ENCODE measurements at places on chromosomes 13 and 19.

- DNase-seq = no peak
- H3K4me1 ChIP-seq = peaks cover 3% of the 10 kb centered on the region
- H3K27ac ChIP-seq = no peak overlapping the region
- H3K4me3 ChIP-seq = no peak overlapping the region
- peaks cover 8% of the 10 kb centered on the region for H3K27me3 ChIP-seq
Observed at GRCh38 chr13:20144141-20144850, 16.6 kb downstream of the GJA3 start.

DNA sequence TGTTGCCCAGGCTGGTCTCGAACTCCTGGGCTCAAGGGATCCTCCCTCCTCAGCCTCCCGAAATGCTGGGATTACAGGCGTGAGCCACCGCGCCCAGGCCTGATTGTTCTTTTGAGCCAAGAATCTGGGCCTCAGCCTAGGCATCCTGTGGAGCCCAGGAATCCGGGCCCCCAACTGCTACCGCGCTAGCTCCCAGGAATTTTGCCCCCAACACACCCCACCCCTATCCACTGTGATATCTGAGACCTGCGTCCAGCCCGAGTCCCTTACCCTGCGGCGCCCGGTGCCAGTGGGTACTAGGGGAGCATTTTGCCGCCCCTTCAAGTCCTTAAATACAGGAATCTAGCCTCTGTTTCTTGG lies 838 bp upstream of the MYADM start:
- no peak for DNase-seq
- peak overlapping the region; percentile 99 for H3K27ac ChIP-seq
- peaks cover 24% of the 10 kb centered on the region for H3K4me1 ChIP-seq
- peaks cover 46% of the 10 kb centered on the region for H3K27me3 ChIP-seq

- H3K4me1 ChIP-seq = no peaks in the 10 kb centered on the region
- no peak overlapping the region for H3K27ac ChIP-seq
- H3K36me3 ChIP-seq = no peaks in the 10 kb centered on the region
- DNase-seq = no peak
- no peak overlapping the region for H3K4me3 ChIP-seq
Observed at GRCh38 chr13:24264976-24265375, 44.4 kb upstream of the C1QTNF9 start.

DNA sequence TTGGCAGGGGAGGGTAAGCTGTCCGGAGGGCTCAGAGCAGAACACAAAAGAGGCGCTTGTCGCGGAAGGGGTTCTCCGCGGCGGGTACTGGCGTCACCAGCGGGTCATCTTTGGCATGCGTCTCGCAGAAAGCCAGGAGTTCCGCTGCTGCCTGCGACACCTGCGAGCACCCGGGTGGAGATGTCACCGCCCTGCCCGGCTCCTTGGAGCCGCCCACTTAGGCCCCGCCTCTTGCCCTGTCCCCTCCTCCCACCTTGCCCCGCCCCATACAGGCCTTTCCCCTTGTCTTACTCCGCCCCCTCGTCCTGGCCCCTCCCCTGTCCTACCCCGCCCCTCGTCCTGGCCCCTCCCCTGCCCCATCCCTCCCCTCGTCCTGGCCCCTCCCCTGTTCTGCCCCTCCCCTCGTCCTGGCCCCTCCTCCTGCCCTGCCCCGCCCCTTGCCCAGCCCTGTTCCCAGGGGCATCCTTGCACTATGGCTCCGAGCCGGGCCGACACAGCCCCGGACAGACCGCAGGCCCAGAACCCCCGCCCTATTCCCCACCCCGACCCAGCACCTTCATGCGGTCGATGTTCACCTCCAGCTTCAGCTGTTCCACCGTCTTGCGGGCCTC lies 1.9 kb downstream of the GNG8 start:
- peak; percentile 85 for DNase-seq
- peaks cover 4% of the 10 kb centered on the region for H3K36me3 ChIP-seq
- peak overlapping the region; percentile 81 for H3K4me3 ChIP-seq
